Activated CD4-positive, CD25-positive, alpha-beta regulatory T cell (primary cell): ENCODE measurements at places on chromosomes 5 and 9.

DNA sequence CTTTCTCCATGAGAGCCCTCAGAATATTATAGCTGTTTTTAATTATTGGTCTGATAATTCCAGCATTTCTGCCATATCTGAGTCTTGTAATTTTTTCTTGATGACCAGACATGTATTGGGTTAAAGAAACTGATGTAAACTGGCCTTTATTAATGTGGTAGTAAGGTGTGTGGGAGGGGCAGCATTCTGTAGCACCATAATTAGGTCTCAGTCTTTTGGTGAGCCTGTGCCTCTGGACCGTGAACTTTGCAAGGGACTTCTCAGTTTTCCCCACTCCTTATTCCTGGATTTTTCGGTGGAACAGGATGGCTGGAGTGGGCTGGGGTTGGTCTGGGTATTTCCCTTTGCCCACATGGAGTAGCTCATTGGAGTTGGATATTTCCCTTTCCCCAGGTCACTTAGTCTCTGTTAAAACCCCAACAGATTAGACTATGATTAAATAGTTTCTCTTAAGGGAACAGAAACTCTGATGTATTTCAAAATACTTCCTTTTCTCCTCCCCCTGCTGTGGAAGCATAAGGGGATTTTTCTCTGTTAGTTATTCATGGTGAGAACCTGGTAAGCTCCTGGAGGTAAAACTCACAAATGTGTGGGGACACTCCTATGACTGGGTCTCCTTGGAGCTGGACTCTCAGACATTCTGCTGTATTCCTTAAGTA is 52.4 kb downstream of the FSD1L start:
- no peak for DNase-seq

DNA sequence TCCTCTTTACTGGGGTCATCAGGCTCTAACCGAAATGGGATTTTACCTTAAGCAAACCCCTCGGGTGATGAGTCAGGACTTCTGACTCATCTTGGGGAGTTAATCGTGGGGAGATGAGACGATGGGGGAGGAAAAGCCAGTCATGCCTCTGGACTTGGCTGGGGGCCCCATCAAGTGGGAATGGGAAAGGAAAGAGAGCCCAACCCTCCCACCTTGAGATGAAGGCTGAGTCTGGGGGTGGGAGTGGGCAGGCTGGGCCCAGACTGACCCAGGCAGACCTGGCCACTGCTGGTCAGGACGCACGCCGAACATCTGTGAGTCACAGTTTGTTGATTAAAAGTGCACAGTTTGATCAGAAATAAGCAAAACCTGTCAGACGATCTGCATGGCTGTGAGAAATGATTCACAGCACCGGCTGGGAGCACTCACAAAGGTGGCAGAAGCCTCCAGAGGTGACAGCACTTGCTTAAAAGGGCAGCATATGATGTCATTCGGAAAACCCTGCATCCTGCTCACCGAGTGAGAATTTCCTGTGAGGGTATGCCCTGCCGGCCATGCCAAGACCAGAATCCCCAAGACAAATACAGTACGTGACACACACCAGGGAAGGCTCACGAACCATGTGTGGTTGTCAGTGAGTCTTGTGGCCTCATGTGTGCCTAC is 50.0 kb upstream of the SLC25A51 start:
- no peak for DNase-seq

GRCh38 chr9:127525401-127526188 is 74.3 kb downstream of the LRSAM1 start:
- no peak for DNase-seq

DNA sequence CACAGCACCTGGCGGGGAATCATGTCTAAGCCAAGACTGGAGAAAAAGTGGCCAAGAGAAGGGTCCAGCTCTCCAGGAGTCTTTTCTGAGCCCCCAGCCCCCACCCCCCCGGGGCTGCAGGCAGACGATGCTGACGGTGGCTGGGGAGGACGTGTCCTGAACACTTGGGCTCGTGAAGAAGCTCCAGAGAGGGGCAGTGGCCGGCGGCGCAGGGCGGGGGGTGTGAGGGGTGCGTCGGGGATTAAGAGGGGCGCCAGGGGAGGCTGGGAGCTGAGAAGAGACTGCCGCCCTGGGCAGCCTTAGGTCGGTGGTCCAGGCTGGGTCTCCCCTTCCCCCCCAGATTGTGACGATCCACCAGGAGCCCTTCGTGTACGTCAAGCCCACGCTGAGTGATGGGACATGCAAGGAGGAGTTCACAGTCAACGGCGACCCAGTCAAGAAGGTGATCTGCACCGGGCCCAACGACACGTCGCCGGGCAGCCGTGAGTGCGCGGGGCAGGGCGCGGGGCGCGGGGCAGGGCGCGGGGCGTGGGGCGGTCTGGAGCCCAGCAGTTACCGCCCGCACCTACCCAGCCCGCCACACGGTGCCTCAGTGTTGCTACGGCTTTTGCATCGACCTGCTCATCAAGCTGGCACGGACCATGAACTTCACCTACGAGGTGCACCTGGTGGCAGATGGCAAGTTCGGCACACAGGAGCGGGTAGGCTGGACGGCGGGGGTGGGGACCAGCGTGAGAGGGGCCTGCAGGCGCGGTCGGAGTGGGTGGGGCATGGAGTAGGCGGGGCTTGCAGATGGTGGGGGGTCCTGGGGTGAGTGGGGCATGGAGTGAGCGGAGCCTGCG is 8.9 kb downstream of the LRRC26 start:
- DNase-seq, result no peak

GRCh38 chr9:123063177-123063598 is 29.7 kb downstream of the GPR21 start:
- no peak for DNase-seq

- DNase-seq, result no peak
Measured at GRCh38 chr5:108862211-108862610, 114.5 kb downstream of the FER start.

GRCh38 chr9:113592876-113593575 is 129.5 kb downstream of the RGS3 start:
- DNase-seq, result no peak
